GM06990 (cell line): ENCODE measurements at places on chromosomes 12 and 14.
A peak's percentile ranks its signal among the peaks of the same experiment; 100 is the strongest.

DNA sequence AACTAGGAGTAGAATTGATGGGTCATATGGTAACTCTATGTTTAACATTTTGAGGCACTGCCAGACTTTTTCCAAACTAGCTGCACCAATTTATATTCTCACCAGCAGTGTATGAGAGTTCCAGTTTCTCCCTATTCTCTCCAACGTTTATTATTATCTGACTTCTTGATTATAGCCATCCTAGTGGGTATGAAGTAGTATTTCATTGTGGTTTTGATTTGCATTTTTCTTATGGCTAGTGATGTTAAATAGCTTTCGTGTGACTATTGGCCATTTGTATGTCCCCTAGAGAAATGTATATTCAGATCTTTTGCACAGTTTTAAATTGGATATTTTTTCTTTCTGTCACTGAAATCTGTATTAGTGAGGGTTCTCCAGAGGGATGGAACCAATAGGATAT, 37.8 kb downstream of the HELB start:
- DNase-seq: no peak

- DNase-seq: no peak
Measured at GRCh38 chr12:90871726-90872096, 83.3 kb downstream of the CCER1 start.

DNA sequence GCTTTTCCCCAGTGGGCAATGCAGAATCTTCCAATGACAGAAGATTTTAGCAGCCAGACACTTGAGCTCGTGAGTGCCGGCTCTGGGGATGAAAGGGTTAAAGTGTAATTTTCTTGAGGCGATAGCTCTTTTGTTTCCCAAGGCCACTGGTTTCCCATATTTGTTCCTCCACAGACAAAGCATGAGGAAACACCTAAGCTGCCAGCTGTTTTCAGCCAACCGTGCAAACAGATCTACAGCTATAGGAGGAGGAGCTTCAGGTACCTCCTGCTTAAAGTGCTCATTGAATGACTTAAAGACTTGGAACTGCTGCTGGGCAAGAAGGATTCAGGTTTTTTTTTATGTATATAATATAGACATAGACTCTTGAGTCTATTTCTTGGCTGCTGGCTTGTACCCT, 1311.5 kb downstream of the TMEM121 start:
- no peak for DNase-seq

DNA sequence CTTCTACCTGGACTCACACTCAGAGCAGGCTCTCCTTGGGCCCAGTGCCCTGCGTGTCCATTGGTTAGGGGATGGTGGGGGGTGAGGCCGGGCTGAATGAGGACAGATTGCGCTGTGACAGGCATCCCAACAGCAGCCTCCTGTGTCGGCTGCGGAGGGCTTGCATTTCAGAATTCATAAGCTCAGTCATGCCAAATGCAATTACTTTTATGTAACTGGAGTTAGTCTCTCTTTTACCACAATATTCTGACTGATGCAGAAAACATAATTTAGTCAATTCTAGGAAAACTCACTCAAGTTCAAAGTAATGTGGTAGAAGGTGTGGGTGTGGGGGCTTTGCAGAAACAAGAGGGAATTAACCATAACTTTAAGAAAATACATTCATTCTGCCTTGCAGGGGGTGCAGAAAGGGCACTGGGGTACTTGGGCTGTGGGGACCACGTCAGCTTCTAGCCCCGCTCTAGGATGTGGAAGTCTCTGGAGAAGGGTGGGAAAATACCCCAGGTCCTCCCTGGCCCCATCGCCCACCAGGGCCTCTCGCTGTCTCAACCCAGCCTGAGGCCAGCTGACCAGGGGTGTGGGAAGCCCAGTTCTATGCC, 257.7 kb downstream of the ADGRD1 start:
- no peak for DNase-seq

DNA sequence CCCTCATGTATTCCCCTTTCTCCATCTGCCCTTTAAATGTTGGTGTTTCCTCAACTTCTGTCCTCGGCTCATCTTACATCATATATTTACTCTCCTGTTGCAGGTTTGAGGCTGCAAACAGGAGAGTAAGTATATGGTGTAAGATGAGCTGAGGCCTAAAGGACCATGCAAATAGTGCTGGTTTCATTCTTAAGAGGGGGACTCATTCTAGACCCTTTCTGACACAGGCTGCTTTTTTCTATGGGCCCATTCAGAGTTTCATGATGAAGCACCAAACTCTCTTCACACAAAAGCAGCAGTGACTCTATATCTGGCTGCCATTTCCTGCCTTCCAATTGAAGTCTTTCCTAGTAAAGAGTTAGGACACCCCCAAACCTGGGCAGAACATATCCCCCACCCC, 218.5 kb downstream of the PHLDA1 start:
- DNase-seq: no peak

DNA sequence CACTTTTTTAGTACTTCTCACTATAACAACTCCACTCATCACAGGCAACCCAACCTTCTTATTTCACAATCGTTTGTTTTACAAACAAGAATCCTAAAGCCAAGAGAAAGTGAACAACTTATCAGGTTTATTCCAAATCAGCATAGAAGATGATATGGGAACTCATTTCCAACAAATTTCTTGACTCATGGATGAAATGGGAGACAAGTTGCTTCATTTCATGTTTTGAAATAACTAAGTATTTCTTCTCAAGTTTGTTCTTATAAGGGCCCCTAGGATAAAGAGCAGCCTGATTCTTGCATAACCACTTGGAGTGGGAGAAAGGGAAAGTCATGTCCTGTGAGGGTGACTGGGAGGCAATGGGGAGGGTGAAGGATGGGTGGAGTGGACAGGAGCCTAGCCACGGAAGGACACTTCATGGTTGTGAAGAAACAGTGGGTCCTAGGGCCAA, 168.3 kb downstream of the DUSP6 start:
- no peak for DNase-seq

GRCh38 chr12:6327229-6328041, 14.4 kb downstream of the TNFRSF1A start:
- no peak for DNase-seq

DNA sequence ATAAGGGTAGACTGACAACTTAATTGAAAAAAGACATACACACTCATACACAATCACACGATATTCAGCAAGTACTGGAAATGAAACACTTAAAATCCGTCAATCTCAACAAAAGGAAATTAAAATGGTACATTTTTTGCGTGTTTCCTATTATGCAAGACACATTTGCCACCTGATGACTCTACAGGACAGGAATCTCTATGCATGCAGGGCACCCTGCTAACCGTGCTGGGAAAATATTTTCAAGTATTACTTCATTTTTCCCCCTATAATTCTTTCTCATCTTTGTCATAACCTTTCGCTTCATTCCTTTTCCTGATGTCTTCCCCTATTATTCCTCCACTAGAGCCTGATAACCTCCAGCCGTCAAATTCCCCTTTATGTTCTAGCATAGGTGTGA, 150.2 kb downstream of the TMEM132D start:
- DNase-seq: no peak

- peak; percentile 87 for DNase-seq
Measured at GRCh38 chr12:14157088-14157747, 175.8 kb upstream of the GRIN2B start.

DNA sequence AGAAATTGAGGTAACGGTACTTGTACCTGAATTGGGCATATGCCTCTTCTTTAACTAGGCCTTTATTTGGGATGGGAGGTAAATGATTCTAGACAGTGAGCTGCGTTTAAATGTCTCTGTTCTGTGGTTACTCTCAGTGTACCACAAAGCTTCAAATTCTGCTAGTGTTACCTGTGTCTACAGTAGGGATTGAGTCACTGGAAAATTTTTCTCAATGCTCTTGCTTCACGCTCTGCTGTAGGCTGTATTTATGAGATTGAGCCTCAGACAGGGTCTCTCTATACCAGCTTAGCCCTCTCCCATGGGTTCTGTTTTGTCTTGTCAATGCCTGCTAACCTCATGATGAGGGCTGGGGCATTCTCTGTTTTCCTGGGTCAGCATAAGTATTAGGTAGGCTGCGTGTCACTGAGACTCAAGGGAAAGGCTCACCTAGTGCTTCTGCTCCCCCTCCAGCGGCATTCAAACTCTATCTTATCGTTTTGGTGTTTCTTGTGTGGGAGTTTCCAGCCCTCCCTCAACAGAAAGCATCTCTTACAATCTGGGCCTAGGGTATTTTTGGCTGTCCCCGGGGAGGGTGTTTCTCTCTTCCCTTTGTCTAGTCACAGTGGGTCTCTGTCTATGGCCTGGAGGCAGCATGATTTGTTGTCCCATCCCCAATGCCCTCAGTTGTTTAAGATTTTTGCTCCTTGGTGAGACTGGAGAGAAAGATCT, 285.8 kb downstream of the ADGRD1 start:
- DNase-seq: no peak

DNA sequence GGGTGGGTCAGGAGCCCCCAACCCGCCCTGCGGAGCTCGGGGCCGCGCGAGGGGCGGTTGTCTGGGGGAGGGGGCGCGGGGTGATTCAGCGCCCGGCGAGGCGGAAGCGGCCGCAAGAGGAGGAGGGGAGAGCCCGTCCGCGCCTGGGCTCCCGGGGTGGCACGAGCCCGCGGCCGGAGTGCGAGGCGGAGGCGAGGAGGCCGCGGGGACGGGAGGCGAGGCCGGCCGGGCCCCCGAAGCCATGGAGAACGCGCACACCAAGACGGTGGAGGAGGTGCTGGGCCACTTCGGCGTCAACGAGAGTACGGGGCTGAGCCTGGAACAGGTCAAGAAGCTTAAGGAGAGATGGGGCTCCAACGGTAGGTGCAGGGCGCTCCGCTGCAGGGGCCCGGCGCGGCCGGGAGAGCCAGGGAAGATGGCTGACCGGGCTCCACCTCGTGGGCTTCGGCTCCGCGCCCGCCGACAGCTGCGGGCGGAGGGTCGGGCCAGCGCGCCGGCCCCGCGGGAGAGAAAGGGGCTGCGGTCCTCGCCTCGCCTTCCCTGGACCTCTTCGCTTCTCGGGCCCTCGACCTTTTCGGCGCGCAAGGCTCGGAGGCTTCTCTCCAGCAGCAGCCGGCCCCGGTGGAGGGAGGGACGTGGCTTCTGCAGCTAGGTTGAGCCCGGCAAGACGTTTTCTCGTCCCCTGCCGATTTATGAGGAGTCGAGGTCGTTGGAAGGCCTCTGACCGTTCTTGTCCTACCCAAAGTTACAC, 677 bp downstream of the ATP2A2 start:
- DNase-seq: peak; percentile 79

- DNase-seq: no peak
Measured at GRCh38 chr12:103886195-103886797, 43.9 kb upstream of the HSP90B1 start.

- DNase-seq: no peak
Measured at GRCh38 chr12:116137318-116137717, 140.2 kb downstream of the MED13L start.

DNA sequence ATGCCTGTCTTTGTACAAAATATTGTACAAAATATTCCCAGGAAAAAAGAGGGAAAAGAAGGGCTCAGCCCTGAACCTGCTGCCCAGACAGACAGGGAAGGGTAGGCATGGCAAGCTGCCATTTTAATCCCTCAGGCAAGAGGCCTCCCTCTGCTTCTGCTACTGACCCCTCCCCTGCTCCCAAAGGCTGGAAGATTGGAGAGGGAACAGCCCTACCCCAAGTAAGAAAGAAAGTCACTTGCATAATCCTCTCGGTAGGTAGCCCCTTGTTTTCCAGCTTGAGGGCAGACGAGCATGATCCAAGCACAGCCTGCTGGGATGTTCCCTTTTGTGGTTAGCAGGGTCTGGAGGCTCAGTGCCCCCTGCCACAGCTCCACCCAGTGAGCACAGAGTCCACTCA, 20.7 kb downstream of the ADCY6 start:
- DNase-seq: no peak

DNA sequence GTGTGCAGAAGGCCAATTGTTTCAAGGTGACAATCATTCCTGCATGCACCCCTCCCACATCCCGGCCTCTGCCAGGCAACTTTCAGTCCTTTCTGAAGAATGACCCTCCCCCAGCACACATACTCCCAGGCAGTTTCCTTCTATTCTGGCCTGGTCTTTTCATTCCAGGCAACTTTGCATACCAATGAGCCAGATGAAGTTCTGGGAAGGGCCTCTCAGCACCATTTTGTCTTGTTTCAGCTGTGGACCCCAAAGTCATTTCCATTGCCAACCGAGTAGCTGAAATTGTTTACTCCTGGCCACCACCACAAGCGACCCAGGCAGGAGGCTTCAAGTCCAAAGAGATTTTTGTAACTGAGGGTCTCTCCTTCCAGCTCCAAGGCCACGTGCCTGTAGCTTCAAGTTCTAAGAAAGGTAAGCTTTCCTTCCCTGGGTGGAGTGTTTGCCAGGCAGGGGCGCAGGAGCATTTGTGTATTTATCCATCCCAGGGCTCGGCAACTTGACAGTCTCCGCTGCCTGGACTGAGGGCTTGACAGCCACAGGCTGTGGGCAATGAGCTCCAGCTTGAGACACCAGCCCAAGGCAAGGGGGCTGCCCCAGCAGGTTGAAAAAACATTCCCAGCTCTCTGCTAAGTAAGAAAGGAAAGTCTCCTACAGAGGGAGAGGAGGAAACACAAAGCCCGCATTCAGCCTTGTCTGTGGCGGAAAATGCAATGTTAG, 16.4 kb downstream of the BCL2L14 start:
- no peak for DNase-seq

- DNase-seq: no peak
Measured at GRCh38 chr12:28425526-28425925, 235.3 kb downstream of the CCDC91 start.

DNA sequence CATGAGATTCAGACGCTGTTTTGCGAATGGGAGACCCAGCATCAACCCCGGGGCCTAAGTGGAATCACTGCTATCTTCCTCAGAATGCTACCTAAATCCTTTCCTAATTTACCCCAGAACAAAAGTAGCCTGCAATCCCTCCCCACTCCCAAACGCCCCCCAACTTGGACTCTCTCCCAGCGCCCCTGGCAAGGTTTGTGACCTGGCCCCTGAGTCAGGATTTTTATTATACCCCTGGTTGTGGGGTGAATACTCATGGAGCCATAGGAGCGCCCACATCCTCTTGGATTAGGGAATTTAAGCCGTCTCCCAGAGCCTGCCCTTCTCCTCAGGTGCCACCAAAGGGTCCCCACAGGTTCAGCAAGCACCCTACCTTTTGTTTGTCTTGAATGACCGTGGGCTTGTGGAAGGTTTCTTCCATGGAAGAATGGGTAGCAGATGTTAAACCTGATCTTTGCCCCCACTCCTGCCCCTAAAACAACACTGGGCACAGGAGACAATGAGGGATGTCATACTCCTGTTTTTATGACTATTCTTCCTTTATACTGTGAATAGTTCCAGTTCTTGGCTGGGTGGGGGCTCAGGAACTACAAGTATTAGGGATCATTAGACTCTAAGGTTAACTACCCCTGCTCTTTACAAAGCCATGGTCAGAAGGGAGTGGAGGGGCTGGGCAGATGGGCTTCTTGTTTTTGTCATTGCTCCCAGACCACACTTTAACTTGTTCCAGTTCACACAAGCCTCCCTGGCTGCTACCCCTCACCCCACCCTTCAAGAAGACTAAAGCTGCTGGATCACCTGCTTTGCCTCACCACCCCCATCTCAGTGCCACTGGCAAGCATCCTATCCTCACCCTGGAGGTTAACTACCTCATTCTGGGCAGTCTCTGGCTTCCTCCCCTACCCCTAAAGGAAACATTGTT, 630 bp downstream of the MYL6B start:
- no peak for DNase-seq
